Type B pancreatic cell (in vitro differentiated cells): ENCODE measurements at places on chromosomes 5 and 9. TPM values are rescaled to one million over a fixed set of nuclear protein-coding genes. Genes with fewer than 3 reads are reported as not detected.

The GFPT2 gene
- total RNA-seq: 1.1 and 17.6 TPM in 2 replicates

The SLCO4C1 gene
- total RNA-seq: 4.6 and 11.0 TPM in 2 replicates

The PCDHB9 gene
- total RNA-seq: 2.2 and 2.8 TPM in 2 replicates

The NLN gene
- 44.4 and 47.2 TPM in 2 replicates for total RNA-seq

The PHF24 gene
- 0.19 and 0.88 TPM in 2 replicates for total RNA-seq

The LHX2 gene
- total RNA-seq: 1.2 TPM in 1 of 2 replicates, not detected in the other

The RELL2 gene
- total RNA-seq: 6.9 and 8.1 TPM in 2 replicates

The CDH9 gene
- total RNA-seq: 0.68 TPM in 1 of 2 replicates, not detected in the other

The REEP2 gene
- total RNA-seq: 7.8 and 31.0 TPM in 2 replicates

The CORO2A gene
- 9.9 and 28.5 TPM in 2 replicates for total RNA-seq

The CDK5RAP2 gene
- total RNA-seq: 44.8 and 69.2 TPM in 2 replicates

The PCDHGB2 gene
- 0.94 and 0.95 TPM in 2 replicates for total RNA-seq
